ENCODE measurements at places on chromosomes 7 and 10.

DNA sequence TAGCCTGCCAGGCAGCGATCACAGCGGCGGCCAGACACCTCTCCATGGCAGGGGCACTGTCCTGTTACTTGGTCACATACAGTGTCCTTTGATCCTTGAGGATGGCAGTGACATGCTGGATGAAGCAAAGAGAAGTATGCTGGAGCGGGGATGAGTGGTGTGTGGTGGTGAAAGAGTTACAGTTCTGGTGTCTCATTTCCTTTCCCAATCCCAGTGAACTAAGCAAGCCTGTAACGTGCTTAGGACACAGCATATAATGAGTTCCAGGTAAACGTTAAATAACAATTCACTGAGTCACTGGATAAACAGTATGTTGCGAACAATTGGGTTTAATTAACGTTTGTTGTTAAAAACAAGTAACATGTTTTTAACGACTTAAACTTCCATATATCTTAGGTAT is 63.5 kb upstream of the LAMB1 start:
- no peak for DNase-seq

GRCh38 chr10:77877441-77878344 is 48.9 kb downstream of the DLG5 start:
- DNase-seq: peak; percentile 17

GRCh38 chr7:104133238-104133637 is 74.6 kb downstream of the ORC5 start:
- DNase-seq: no peak

DNA sequence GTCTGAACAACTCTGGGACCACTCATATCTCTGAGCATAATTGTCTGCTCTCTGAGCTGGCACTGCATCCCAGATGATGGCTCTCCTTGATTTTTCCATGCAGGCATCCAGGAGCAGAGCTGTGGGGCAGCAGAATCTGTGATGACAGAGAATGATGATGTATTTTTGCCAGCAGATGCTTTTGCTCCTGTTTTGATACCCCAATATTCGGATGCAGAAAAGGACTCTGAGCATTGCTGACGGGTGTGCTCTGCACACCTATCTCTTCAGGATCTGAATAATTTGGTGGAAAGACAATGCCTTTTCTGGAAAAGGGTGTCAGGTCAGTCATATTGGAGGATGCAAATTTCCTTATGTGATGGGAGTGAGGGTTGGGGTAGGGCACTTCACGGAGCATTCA is 735.9 kb downstream of the KCNMA1 start:
- no peak for DNase-seq

DNA sequence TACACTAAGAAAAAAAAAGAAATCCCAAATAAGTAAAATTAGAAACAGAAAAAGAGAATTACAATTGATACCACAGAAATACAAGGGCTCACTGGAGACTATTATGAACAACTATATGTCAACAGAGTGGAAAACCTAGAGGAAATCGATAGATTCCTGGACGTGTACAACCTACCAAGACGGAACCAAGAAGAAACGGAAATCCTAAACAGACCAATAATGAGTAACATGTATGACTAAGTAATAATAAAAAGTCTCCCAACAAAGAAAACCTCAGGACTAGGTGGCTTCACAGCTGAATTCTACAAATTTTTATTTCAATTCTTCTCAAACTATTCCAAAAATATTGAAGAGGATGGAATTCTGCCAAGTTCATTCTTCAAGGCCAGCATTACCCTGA is 13.9 kb downstream of the DIP2C start:
- no peak for DNase-seq

- no peak for DNase-seq
These were observed 322.4 kb downstream of the HGF start for GRCh38 chr7:81447351-81447952.

- no peak for DNase-seq
These were observed 486.3 kb downstream of the ACTR3B start for GRCh38 chr7:153245809-153246208.

- DNase-seq: no peak
These were observed 228.9 kb upstream of the HABP2 start for GRCh38 chr10:113323985-113324384.

GRCh38 chr10:90652519-90652918 is 205.3 kb downstream of the HTR7 start:
- no peak for DNase-seq

DNA sequence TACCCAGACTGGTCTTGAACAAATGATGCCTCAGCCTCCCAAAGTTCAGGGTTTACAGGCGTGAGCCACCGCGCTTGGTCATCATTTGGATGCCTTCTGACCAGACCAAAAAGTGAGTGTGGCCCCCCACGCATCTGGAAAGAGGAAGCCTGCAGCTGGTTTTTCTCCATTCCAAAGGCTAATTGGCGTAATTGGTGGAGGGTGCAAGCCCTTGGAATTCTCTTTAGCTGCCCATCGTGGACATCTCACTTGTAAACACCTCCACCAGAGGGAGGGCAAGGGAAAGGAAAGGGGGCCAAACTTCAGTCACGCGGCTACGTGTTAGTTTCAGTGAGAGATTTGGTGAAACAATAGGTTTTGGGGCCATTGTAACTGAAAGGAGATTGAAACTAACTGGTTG is 4.1 kb upstream of the ARHGAP21 start:
- no peak for DNase-seq

DNA sequence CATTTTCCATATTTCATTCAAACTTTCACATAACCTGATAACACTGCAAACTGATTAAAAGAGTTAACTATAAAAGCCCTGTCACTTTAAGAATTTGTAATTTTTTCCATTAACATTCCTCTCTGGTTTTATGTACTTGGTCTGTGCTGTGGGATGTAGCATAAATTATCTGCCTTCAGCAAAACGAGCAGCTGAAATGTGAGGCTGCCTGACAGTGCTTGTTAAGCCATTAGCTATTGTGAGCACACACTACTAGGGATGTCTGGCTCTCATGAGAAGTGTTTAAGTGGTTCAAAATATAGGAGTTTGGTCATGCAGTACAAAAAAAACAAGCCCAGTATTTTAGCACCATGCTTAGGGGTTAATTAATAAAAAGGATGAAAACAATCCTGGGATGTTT is 63.0 kb downstream of the HOXA1 start:
- DNase-seq: no peak

- DNase-seq: no peak
These were observed 90.8 kb downstream of the KIF20B start for GRCh38 chr10:89792187-89792586.

- DNase-seq: peak; percentile 49
These were observed 27.1 kb downstream of the PRLHR start for GRCh38 chr10:118568327-118568848.

GRCh38 chr10:98949306-98949705 is 286.3 kb downstream of the HPSE2 start:
- no peak for DNase-seq

DNA sequence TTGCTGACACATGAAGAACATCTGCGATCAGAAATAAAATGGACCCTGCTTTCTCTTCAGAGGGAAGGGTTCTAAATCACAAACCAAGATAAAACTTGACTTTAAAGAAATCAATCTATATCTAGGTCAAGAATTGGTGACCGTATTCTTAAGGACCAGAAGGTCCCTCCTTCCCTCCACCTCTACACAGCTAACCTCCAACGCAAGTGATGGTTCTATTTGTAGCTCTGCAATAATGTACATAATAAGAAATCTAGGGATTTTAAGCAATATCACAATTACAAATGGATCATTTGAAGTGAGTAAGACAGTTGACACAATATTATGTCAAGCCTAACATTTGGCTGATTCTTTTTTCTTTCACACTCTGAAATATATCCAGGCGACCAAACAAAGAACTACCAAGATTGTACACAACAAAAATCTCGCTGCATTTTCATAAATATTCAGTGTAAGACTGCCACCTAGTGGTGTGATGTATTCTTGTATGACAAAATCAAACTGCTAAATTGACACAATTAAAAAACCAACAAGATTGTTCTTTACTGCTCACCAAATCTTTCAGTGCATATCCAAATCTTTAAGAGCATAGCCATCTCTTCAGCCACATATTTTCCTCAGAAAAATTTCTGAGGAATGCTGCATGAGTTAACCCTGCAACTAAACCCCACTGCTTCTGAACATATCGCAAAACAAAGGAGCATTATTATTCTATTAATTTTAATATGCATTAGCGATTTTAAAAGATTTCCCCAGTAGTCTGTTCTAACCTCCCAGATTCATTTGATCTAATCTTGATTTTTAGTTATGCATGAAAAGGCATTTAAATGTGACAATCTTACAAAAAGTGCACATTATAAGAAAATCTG is 44.5 kb downstream of the ICA1 start:
- DNase-seq: peak; percentile 45

DNA sequence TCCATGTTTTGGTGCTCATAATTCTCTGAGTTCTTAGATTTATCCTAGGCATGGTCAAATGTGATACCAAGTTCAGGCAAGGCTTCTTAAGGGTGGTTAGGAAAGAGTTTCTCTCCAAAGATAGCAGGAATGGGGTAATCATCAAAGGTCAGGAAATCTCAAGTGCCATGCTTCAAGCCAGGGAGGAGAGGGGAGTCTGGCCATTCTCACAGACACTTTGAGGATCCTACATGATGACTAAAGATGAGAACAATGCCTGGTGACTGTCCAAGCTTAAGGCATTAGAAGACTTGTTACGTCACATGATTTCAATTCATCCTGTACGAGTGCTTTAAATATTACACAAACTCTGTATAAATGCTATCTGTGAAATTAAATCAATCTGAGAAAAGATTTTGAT is 59.4 kb downstream of the POM121L12 start:
- DNase-seq: no peak

- no peak for DNase-seq
These were observed 2.5 kb downstream of the PTER start for GRCh38 chr10:16439295-16439694.

GRCh38 chr7:156618780-156619367 is 21.7 kb upstream of the RNF32 start:
- no peak for DNase-seq
